H54 (cell line): ENCODE measurements at places on chromosomes 1 and 21.

DNA sequence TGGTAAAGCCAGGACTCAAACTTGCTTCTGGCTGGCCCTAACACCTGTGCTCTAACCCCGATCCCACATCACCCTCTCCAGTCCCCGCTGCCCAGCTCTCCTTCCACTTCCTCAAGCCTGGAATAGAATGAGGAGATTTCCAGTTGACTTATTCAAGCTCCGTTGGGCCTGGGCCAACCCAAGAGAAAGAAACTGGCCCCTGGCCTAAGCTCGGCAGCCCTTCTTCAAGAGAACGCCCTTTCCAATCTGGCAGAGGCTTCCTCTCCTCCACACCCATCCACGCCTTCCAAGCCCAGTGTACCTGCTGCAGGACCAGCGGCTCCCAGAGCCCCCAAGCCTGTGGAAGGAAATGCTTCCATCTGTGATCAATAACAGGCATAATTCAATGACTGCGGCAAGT is 51.9 kb downstream of the LRRN2 start:
- no peak for DNase-seq

DNA sequence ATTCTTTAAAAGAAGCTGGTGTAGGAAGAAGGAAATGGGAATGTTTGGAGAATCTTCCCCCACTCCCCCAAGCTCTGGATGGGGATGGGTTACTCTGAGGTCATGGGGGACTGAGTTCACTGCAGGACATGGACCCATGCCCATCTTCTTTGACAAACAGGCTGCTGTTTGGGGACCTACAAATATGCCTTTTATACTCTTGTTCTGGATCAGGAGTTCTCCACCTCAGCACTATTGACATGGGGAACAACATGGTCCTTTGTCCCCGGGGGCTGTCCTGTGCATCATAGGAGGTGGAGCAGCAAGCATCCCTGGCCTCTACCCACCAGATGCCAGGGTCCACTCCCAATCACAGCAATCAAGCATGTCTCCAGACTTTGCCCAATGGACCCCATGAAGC is 365.8 kb upstream of the C1orf174 start:
- DNase-seq, result no peak

- DNase-seq, result no peak
These were observed 13.0 kb upstream of the LDLRAP1 start for GRCh38 chr1:25530186-25531081.

DNA sequence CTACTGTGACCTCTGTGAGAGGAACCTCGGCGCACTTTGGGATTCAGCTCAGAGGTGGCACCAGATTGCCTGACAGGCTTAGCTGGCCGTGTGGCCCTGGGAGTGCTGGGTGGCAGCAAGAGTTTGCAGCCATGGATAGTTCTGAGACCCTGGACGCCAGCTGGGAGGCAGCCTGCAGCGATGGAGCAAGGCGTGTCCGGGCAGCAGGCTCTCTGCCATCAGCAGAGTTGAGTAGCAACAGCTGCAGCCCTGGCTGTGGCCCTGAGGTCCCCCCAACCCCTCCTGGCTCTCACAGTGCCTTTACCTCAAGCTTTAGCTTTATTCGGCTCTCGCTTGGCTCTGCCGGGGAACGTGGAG is 67.5 kb downstream of the DISC1 start:
- no peak for DNase-seq

DNA sequence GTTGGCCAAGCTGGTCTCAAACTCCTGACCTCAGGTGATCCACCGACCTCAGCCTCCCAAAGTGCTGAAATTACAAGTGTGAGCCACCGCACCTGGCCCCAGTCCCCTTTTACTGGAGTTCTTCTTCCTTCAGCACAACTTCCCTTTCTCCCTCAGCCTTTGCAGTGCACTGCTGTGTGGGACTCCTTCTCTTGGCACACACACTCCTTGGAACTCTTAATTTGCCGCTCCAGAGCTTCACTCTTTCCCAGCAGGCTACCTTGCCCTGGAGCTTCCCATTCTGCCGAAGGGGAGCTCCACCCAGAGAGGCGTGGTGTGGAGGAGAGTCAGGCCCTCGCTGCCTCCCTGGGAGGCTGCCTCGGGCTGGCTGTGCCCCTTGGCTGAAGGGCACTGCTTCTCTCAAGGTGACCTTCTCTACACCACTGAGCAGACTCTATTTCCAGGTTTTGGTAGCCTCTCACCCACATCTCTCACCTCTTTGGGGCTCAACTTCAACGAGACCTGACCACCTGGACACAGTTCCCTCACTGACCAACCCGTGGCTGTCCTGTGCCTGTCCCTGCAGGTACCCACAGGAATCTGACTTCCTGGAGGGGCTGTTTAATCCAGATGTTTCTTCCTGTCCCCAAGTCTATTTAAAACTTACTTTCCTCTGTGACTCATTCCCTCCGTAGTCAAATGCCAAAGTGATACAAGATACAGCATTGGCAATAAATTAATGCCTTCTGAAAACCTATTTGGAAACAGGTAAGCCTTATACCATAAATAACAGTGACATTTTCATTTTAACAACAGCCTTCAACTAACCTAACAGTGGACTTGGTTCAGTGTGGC is 227.3 kb upstream of the KIAA0040 start:
- DNase-seq, result no peak

- no peak for DNase-seq
These were observed 11.1 kb downstream of the ATP6V1G3 start for GRCh38 chr1:198529414-198529813.

GRCh38 chr1:2194319-2194897 is at the start of gene FAAP20:
Gene FAAP20 (minus strand): TSS chr1:2194772. CDS start chr1:2194749, 23 bp downstream.
- peak; percentile 56 for DNase-seq

- DNase-seq, result no peak
These were observed 10.3 kb downstream of the LMNA start for GRCh38 chr1:156124557-156125483.
